ENCODE measurements at places on chromosomes 6 and 20.
A peak's percentile ranks its signal among the peaks of the same experiment; 100 is the strongest.

GRCh38 chr6:32255199-32256153 is 31.6 kb upstream of the NOTCH4 start:
- peak; percentile 20 for DNase-seq

- DNase-seq, result no peak
These were observed 38.4 kb upstream of the SPTLC3 start for GRCh38 chr20:12970372-12970821.

DNA sequence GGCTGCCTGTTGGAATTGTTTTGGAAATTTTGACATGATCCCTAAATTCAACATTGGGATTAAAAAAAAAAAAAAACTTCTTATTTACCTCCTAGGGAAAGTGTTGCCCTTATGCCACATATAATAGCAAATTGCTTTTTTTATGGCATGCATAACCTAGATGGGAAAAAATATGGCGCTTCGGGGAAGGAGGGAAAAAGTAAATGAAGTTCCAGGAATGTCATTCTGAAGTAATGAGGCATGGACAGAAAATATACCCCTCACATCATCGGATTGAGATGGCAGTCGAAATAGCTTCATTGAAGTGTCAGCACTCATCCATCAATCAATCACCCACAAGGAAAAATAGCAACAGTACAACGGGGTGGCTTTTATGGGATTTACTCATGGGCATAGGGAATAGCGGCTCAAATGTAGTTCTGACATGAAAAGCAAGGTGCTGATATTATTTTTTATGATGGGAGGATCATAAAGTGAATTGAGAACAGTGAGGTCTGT is 104.8 kb downstream of the ZNF217 start:
- DNase-seq, result no peak

- no peak for DNase-seq
These were observed 527.6 kb downstream of the CDKAL1 start for GRCh38 chr6:21061892-21062291.

- DNase-seq, result no peak
These were observed 15.7 kb upstream of the HEY2 start for GRCh38 chr6:125733516-125734300.

DNA sequence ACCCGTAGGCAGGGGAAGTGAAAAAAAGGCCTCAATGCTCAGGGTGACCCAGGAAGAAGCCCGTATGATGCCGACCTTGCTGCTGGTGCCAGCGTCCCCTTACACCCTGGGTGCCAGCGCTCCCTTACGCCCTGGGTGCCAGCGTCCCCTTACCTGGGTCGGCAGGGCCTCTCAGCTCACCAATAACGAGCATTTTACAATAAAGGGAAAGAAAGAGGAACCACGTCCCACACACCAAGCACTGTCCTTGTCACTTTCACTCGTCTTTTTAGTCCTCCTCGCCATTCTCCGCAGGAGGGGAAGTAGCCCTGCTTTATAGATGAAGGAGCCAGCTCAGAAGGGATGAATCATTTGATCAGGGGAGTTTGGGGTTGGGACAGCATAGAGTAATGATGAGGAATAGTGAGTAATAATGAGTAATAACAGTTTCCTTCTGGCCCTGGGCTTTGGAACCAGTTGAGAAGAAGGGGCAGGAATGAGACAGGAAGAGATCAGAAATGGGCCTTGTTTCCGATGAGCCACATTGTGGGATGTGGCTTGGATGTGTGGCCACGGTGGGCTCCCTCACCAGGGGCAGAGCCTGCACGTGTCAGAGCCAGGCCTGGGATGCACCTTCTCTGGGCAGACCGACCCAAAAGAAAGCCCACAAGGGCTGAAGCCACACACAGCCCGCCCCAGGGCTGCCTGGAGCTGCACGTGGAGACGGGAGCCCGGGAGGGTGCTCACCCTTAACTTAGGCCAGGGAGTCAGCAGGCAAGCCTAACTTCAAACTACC is 75.7 kb downstream of the SYNJ2 start:
- DNase-seq, result no peak

DNA sequence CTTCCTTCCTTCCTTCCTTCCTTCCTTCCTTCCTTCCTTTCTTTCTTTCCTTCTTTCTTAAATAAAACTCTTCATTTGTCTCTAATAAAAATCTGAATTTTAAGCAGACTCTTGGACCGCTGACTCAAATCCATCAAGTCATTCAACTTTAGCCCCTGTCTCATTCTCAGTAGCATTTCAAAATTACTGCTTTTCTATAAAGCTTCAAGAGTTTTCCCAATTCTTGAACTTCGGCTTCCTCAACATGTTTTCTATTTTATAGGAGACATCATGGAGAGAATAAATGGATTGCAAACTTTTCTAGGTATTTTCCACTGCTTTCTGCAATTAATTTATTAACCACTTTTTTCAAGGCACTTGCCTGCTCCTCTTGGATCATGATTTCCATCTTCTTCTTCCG is 497.1 kb upstream of the GJE1 start:
- DNase-seq, result no peak

- DNase-seq, result no peak
These were observed 177.6 kb downstream of the ARID1B start for GRCh38 chr6:156954816-156955215.

DNA sequence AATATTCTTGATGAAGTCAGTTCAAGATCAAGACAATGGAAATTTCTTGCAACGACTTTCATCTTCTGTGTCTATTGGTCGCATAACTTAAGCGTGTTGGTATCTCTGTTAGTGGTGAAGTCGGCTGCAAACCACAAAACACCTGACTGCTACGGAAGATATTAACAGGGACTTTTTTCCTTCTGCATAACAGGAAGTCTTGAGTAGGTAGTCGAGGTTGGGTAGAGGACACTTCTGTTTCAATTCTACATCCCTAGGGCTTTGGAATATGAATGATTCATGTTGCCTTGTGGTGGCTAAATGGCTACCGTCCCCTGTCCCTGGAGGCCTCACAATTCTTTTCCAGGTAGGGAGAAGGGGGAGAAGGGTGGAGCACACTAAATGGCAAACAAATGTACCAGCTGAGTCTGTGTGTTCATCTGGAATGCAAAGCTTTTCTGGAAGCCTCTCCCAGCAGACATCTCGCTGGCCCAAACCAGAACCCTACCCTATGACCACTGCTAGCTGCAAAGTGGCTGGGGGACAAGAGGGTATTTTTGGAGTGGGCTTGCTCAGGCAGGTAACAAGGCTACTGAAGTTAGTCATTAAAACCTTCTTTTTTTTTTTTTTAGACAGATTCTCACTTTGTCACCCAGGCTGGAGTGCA is 34.6 kb upstream of the NKX2-2 start:
- DNase-seq, result no peak

- no peak for DNase-seq
These were observed 111.5 kb downstream of the ARHGAP18 start for GRCh38 chr6:129598244-129599187.

GRCh38 chr6:106913111-106913510 is 61.4 kb downstream of the CD24 start:
- DNase-seq, result no peak

DNA sequence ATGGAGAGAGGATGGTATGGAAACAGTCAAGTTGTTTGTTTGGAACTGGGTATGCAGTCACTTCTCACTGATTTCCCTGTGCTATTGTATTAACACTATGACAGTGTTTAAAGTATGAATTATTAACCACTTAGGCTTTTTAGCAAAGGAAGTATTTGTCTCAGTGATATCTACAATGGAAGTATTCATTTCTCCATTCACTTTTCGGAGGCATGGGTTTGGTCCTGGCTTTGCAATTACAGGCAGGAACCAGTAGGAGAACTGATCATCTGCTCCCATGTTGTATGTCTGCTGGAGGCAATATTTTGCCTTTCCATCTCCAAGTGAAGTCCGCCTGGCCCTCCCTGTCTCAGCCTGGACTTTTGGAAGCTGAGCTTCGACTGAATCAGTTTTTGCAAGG is 30.6 kb upstream of the EXOC2 start:
- DNase-seq, result no peak

Measured in stimulated activated CD8-positive, alpha-beta memory T cell treated with anti-CD3 and anti-CD28 coated beads, Interleukin-7, amount 100 ng/mL, for 1 hour (primary cell).